Lower leg skin (tissue), 4 donors: ENCODE measurements at places on chromosomes 6 and 20. TPM values are rescaled to one million over a fixed set of nuclear protein-coding genes. Genes with fewer than 3 reads are reported as not detected.
A peak's percentile ranks its signal among the peaks of the same experiment; 100 is the strongest.

GRCh38 chr6:30830438-30830837, 53.9 kb upstream of the DDR1 start:
- DNase-seq = no peak

DNA sequence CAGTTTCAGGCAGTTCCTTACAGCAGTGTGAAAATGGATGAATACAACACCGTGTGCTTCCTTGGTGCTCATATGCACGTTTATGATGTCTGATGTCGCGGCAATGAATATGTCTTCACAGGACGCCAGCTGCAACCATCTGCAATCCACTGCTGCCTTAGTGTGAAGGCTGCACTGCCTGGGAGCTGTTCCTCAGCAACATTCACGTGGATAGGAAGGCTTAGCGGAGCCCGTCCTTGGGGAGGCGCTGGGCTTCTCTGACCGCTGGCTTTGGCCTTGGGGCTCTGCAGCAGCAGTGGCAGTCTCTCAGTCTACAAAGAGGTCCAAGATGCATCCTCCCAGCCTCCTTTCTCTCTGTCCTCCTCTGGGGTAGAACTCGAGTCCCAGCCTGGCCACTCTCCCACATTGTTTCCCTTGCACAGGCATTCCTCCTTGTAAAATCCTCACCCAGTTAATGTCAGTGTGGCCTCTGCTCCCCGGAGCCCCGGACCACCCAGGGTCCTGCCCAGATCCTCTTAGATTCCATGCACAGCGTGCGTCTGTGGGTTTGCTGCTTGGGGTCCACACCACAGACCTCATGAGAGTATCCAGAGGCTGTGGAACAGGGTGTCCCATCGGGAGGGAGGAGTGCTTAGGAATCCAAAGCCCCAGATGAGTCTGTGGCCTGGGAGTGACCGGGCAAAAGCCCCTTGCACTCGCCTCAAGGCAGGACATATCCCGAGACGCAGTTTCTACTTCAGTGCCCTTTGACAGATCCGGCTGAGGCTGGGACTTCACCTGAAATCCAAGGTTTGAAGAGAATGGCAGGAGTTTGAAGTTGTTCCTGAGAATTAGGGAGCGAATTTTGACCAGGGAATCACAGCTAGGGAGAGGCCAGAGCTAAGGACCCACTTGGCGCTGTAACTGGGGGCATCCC, 181.3 kb downstream of the THBS2 start:
- DNase-seq = peak; percentile 67

DNA sequence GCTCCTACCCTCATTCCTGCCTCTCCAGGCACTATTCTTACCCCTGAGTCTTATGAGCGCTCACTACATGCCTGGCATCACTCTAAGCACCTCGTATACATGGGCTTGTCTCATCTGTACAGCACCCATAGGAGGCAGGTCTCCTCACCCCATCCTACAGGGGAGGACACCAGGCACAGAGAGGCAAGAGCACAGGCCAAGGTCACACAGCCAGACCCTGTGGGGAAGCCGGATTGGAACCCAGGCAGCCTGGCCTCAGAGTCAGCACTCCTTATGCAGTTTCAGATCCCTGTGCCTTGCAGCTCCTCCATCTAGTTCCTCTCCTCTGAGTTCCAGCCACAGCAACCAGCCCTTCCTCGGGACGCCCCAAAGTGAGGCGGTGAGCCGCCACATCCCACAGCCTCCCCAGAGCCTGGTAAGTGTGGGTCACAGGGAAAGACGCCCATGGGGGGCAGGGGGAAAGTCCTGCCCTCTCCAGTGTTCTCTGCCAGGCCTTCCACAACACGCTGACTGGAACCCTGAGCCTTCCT, 103.3 kb downstream of the NFATC2 start:
- no peak for DNase-seq

DNA sequence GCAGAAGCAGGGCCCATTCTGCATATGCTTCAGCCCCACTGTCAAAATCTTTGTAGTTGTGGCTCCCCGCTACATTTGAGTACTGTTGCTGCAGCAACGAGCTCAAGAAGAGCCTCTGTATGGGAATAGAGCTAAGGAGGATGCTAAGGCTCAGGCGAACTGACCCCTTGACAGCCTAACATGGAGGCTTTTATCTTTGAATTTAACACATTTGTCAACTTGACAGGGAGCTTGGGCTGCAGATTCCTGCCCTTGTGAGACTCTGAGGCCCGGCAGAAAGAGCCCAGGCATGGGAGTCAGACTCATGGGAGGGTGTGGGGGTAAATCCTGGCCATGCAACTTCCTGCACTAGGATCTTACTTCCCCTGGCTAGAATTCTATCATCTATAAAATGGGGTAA, 278.7 kb upstream of the CITED2 start:
- DNase-seq = no peak

- DNase-seq = no peak
Measured at GRCh38 chr6:121678245-121678644, 242.8 kb downstream of the GJA1 start.

DNA sequence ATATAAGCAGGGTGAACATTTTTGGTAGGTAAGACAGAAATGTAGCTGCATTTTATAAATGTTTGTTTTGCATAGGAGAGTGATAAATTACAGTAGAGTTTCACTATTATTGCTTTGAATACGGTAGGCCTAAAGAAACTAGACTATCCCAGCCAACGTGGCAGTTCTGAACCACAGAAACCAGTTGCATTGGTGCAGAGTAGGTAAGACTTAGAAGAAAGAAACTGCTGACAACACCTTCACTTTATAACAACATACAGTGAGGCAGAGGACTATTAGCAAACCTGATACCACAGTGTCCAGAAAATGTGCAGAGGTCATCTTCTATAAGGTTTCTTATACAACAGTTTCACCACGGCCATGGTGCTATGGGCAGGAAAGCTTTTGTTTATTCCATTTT, 566.1 kb downstream of the KIF16B start:
- DNase-seq = no peak

DNA sequence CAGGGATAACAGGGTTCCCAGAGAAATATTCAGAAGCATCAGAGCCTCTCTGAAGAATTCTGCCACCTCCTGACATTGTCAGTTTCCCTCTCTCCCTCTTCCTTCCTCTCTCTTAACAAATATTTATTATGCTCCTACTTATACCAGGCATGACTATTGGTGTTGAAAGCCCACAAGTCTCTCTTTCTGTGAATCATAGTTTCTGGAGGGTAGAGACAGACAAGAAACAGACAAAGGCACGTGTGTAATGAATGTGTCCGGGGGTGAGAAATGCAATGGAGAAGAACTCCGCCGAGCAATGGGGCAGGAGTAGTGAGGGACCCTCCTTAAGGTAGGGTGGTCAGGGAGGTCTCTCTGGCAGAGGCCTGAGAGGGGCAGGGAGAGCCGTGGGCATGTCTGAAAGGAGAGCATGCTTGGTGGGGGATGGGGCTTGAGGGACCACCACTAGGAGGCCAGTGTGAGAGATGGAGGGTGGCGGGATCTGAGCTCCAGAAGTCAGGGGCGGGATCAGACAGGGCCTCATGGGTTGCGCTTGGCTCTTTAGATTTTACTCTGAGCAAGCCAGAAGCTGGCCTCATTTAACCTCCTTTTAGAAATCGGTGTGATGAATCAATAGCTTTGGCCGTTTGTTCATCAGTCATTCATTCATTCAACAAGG, 57.3 kb downstream of the EYA2 start:
- DNase-seq = no peak

DNA sequence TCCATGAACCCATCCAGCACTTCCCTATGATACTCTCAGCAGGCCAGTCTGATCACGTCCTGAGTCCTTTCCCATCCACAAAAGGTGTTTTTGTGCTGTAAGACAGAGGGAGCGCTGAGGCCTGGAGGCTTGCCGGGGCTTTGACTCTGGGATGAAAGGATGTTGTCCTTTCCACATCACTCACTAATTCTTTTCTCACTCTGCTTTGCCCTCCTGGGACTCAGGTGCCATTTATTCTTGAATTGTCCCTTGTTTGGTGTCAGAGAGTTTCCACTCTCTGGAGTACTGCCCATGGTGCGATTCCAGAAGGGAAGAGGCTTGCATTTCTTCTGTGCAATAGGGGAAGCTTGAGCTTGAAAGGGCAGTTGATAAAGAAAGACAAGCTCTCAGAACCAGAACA, 15.3 kb upstream of the TUBB2B start:
- DNase-seq = no peak

DNA sequence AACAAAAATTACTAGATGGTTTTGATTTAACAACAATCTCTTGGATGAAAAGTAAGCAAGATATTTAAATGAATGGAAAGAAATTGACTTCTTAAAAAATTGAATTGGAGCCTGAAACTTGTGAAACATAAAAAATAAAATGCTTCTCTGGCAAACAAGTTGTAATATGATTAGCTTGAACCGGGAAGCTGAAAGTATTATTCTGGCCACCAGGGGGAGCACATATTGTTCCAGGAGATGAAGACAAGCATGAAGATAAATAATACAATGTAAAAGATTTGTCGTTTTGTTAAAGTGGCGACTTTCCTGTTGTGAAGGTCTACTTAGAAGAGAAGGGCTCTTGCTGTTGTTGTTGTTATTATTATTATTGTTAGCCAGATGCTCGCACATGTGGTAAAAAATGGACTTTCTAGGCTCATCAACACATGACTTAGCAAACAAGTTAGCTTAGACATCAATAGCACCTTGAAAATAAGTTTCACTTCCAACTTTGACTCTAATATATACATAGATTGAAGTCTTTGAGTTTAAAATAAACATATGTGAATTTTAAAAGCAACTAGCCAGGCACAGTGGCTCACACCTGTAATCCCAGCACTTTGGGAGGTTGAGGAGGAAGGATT, 14.2 kb downstream of the PAX1 start:
- DNase-seq = no peak

DNA sequence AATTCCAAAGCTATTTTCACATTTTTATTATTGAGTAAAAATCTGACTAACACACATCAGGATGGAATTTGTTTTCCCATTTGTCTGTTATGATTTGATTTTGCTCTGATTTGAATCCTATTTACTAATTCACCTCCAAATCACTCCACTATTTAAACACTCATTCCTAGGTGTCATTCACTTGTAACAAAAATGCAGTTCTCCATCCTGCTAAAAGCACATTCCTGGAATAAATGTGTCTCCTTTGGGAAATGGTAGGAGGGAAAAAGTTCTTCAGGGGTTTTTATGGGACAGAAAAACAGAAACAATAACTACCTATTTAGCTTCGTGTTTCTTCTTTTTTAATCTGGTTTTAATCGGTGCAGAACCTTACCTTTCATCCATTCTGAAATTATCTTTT, 494.1 kb upstream of the CITED2 start:
- DNase-seq = no peak

DNA sequence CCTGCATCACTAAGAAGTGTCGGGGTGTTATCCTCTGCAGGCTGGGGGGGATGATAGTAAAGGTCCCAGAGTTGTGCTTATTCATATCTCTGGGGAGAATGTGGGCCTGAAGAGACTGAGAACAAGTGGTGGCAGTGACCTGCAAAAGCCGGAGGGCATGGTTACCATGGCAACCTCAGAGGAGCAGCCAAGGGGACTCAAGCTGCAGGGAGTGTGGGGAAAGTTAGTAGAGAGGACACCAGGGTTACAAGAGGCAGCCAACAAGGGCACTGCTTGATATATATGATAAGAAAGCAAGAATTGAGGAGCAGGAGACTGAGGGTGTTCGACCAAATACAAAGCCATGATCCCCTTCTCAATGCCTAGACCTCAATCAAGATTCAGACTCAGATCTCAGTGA, 46.1 kb downstream of the HLA-F start:
- no peak for DNase-seq

- no peak for DNase-seq
Measured at GRCh38 chr6:4756247-4756646, 20.0 kb upstream of the CDYL start.

DNA sequence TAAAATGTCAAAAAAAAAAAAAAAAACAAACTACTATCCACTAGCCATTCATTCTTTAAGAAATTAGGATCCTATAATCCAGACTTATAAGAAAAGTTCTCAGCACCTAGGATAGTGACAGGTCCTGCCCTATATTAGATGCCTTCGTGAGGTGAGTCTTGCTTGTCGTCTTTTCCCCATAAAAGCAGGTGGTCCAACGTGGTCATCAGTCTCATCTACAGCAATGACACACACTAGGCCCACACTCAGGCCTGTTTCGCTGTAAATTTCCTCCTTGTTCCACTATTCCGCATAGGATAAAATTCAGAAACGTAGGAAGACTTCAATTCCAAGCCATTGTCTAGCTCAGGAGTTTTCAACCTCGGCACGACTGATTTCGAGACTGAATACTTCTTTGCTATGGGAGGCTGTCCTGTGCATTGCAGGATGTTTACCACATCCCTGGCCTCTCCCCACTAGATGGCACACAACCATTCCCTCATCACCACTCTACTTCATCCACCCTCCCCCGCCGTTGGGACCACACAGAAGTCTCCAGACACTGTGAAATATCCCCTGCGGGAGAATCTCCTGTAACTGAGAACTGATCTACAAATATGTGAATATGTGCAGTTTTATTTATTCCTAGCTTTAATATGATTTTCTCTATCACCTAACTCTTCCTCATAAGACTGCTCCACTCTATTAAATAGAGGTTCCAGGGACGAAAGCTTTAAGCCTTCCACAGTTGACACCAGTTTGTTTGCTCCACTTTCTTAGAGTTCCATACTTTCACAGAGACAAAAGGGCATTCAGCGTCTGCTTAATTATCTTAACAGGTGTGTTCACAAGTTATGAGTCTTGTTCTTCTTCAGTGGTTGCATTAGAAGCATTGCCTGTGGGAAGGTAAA, 346.3 kb downstream of the BMP2 start:
- DNase-seq = no peak

- no peak for DNase-seq
Measured at GRCh38 chr6:52174118-52174517, 12.1 kb upstream of the IL17A start.

DNA sequence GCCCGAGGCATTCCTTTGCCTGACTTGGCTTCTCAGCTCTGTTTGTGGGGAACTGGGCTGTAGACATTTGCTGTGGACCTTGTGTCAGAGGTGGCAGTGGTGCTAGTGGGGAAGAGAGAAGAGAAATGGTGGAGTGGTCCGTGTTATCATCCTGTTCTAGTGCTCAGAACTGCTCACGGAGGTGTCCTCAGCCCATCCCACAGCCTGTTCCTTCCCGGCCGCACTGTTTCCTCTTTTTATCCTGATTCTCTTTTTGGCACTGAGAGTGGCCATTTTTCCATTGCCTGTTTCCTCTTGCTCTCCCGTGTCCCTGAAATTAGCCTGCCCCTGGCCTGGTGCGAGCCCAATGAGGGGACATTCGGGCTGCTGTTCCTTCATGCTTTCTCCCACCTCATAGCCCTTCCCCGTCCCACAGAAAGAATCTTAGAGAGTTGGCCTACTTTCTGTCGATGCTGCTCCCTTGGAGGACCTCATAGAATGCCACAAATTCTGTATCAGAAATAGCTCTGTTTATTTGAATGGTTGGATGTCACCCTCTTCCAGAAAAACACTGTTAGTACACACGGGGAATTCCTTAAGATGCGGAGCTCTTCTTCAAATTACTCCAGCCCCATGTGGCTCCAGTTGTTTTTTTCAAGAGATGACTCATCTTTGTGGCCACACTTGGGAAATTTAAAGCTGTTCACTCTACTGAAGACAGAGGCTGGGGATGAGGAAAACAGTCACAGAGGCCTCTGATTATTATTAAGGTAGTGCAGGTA, 26.1 kb downstream of the FARS2 start:
- DNase-seq = no peak

The LHFPL5 gene
- total RNA-seq = not detected

The CD93 gene
- 44.3 TPM for total RNA-seq

The WRNIP1 gene
- 82.1 TPM for total RNA-seq

The MUC22 gene
- not detected for total RNA-seq

The HS3ST5 gene
- total RNA-seq = not detected

The PAK1IP1 gene
- 5.5 TPM for total RNA-seq

The SLC22A1 gene
- not detected for total RNA-seq
